ENCODE measurements at places on chromosomes 3 and 15. TPM values are rescaled to one million over a fixed set of nuclear protein-coding genes. Genes with fewer than 3 reads are reported as not detected.

DNA sequence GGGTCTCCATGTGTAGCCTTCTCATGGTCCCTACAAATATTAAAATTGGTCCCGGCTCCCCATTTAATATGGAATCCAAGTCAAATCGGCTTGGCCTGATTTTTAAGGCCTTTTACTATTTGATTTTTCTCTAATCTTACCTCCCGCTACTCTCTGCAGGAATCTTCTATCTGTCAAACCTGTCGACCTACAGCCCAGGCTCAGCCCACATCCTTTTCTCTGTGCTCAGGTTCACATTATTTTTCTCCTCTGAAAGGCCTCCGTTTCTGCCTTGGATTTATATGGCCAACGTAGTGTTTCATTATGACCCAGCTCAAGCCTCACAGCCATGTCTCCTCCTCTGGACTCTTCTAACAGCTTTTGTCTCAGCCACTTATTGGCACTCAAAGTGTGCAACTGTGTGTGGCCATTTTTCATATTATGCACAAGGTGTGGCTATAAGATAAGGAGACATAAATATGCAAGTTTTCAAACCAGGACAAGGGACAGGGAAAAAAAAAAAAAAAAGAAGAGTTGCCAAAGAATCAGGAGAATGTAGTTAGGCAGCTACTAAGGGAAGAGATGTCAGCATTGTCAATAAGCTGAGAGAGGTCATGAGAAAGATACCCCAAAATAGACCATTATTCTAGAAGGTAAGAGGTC, 2.1 kb upstream of the GLCE start:
- no peak overlapping the region for H3K27ac ChIP-seq
- H3K4me1 ChIP-seq: no peaks in the 10 kb centered on the region
- H3K36me3 ChIP-seq: no peaks in the 10 kb centered on the region
- no peak overlapping the region for H3K4me3 ChIP-seq
- DNase-seq: no peak

DNA sequence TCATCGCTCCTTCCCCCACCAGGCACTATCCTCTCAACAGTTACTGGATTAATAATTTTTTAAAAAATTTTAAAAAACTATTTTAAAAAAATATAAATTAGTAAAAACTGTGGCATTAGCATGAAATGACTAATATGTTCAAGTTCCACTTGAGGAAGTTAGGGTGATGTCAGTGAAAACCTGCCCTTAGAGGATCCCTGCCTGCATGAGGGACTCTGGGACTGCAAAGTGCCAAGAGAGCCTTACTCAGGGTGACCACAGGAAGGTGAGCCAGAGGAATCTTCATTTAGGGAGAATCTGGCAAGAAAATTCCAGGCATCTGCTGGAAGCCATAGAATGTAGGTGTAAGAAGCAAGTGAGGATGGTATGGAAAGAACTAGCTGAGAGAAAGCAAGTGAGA, 157.7 kb upstream of the BCL6 start:
- H3K27me3 ChIP-seq: no peaks in the 10 kb centered on the region
- no peaks in the 10 kb centered on the region for H3K36me3 ChIP-seq
- DNase-seq: no peak

- no peak overlapping the region for H3K4me3 ChIP-seq
- H3K4me1 ChIP-seq: no peaks in the 10 kb centered on the region
- H3K27ac ChIP-seq: no peak overlapping the region
- H3K36me3 ChIP-seq: no peaks in the 10 kb centered on the region
Observed at GRCh38 chr3:42819351-42819965, 10.2 kb downstream of the ACKR2 start.

GRCh38 chr3:105033081-105033480, 333.6 kb upstream of the ALCAM start:
- peaks cover 1% of the 10 kb centered on the region for H3K27me3 ChIP-seq
- no peak overlapping the region for H3K4me3 ChIP-seq
- H3K4me1 ChIP-seq: no peaks in the 10 kb centered on the region
- H3K27ac ChIP-seq: no peak overlapping the region

GRCh38 chr3:13577181-13578121, 28.5 kb downstream of the FBLN2 start:
- H3K27ac ChIP-seq: no peak overlapping the region
- no peak for DNase-seq
- no peaks in the 10 kb centered on the region for H3K4me1 ChIP-seq
- no peak overlapping the region for H3K4me3 ChIP-seq
- H3K36me3 ChIP-seq: no peaks in the 10 kb centered on the region
- no peaks in the 10 kb centered on the region for H3K27me3 ChIP-seq

GRCh38 chr3:8953313-8953712, 10.0 kb downstream of the RAD18 start:
- no peaks in the 10 kb centered on the region for H3K36me3 ChIP-seq
- H3K4me1 ChIP-seq: no peaks in the 10 kb centered on the region
- no peak overlapping the region for H3K27ac ChIP-seq
- H3K27me3 ChIP-seq: no peaks in the 10 kb centered on the region

GRCh38 chr15:89459271-89460038, 36.9 kb downstream of the RHCG start:
- no peaks in the 10 kb centered on the region for H3K27me3 ChIP-seq
- H3K4me3 ChIP-seq: no peak overlapping the region
- DNase-seq: no peak

DNA sequence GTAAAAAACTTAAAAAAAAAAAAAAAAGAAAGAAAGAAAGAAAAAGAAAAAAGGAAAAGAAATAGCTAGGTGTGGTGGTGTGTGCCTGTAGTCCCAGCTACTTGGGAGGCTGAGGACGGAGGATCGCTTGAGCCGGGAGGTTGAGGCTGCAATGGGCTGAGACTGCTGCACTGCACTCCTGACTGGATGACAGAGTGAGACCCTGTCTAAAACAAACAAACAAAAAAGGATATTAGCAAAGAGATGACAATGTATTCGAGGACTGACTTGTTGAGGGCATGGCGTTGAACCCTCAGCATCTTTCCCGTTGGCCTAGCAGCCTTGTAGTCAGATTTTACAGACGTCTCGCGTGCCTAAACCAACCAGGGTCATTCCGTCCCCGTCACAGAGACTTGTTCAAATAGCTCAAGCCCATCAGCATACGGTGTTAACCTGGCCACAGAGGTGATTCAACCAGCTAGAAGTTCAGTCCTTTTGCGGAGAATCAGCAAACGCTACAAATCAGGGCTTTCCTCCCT, 528 bp upstream of the NIT2 start:
- H3K4me3 ChIP-seq: peak overlapping the region; percentile 61
- DNase-seq: no peak
- H3K4me1 ChIP-seq: no peaks in the 10 kb centered on the region
- no peaks in the 10 kb centered on the region for H3K27me3 ChIP-seq

DNA sequence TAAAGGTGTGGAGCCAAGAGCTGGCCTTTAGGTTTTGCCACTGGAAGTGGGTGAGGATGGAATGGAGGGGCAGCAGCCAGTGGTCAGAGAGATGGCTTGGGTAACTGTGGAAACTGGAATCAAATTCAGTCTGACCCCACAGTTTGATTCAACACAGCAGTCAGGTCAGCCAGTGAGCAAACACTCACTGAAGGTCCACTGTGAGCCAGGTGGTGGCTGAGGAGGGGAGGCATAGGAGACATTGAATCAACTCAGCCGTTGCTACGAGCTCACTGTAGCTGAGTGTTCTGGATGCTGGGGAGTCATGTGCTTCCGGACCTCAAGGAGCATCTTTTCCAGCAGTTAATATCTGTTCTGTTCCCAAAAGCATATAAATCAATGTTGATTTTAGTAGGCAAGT, 37.5 kb downstream of the LPP start:
- H3K4me1 ChIP-seq: peaks cover 10% of the 10 kb centered on the region
- H3K27ac ChIP-seq: no peak overlapping the region
- no peak for DNase-seq
- H3K36me3 ChIP-seq: peaks cover 2% of the 10 kb centered on the region
- H3K4me3 ChIP-seq: no peak overlapping the region
- H3K27me3 ChIP-seq: no peaks in the 10 kb centered on the region

- H3K4me1 ChIP-seq: no peaks in the 10 kb centered on the region
- peak overlapping the region; percentile 59 for H3K27ac ChIP-seq
- no peaks in the 10 kb centered on the region for H3K27me3 ChIP-seq
- H3K36me3 ChIP-seq: no peaks in the 10 kb centered on the region
- DNase-seq: no peak
Observed at GRCh38 chr3:81554388-81554787, 207.1 kb downstream of the GBE1 start.

GRCh38 chr3:2940062-2940461, 170.1 kb downstream of the IL5RA start:
- H3K36me3 ChIP-seq: no peaks in the 10 kb centered on the region
- no peak for DNase-seq
- H3K27ac ChIP-seq: no peak overlapping the region
- H3K4me1 ChIP-seq: no peaks in the 10 kb centered on the region
- no peak overlapping the region for H3K4me3 ChIP-seq

DNA sequence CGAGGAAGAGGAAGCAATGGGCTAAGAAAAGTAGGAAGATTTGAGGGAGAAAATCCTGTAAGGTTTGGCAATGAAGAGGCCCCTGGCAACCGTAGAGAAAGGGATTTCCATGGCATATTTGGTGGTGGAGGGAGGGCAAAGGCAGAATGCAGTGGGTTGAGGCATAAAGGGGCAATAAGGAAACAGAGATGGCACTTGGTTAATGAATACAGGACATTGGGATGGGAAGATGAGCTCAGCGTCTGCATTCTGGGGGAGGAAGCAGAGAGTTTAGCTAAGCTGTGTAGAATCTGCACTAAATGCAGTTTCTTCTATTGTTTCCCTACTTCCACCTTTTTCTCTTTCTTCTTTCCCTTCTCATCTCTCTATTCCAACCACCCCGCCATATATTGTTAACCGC, 83.6 kb downstream of the LRTM1 start:
- no peaks in the 10 kb centered on the region for H3K27me3 ChIP-seq
- no peak overlapping the region for H3K27ac ChIP-seq
- H3K4me3 ChIP-seq: no peak overlapping the region
- no peaks in the 10 kb centered on the region for H3K4me1 ChIP-seq

- no peak overlapping the region for H3K27ac ChIP-seq
- no peaks in the 10 kb centered on the region for H3K27me3 ChIP-seq
- H3K4me1 ChIP-seq: no peaks in the 10 kb centered on the region
- H3K4me3 ChIP-seq: no peak overlapping the region
Observed at GRCh38 chr15:65177901-65178300, 7.2 kb downstream of the CLPX start.

DNA sequence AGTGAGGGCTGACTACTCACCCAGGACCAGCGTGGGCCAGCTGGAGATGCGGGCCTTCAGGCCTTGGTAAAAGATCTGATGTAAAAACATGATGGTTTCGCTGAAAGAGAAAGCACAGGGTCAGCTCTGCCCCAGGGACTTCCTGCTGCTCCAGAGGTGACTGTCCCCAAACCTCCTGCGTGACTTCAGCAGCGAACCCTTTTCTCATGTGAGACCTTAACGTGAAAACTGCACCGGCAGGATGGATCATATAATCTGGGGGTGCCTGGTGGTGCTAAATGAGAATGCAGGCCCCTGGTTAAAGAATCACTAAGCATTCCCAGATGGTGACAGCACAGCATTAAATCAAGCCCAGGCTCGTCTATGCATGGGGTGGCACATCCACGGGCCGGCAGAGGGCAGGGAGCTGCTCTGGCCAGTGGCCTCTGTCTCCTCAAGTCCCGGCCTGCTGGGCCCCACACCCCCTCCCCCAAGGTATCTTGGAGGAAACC, 55.4 kb downstream of the RASGRF1 start:
- H3K27me3 ChIP-seq: no peaks in the 10 kb centered on the region
- H3K27ac ChIP-seq: no peak overlapping the region
- no peaks in the 10 kb centered on the region for H3K36me3 ChIP-seq
- H3K4me3 ChIP-seq: no peak overlapping the region

DNA sequence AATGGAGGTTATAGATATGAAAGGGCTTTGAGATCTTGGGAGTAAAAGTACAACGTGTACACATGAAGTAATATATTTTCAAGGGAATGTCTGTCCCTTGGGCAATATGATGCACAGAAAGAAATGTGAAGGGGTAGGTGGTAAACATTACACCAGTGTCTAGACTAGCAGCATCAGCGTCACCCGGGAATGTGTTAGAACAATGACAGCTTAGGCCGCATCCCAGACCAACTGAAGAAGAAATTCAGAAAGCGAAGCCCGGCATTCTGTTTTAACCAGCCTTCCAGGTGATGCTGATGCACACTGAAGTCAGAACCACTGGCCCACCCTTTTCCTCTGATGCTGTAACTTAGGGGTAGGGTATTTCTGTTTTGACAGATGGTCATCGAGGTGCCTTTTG, 6.3 kb downstream of the INAFM2 start:
- H3K4me1 ChIP-seq: peaks cover 5% of the 10 kb centered on the region
- H3K27ac ChIP-seq: peak overlapping the region; percentile 30
- H3K4me3 ChIP-seq: no peak overlapping the region
- no peaks in the 10 kb centered on the region for H3K27me3 ChIP-seq
- no peak for DNase-seq

The MFN1 gene
- 56.1 TPM for total RNA-seq

The ECE2 gene
- not detected for total RNA-seq

The CHRM5 gene
- total RNA-seq: not detected

The SNAP23 gene
- 85.6 TPM for total RNA-seq

The C15orf39 gene
- 24.6 TPM for total RNA-seq

The EPHA3 gene
- total RNA-seq: 19.3 TPM

The CAMP gene
- total RNA-seq: 0.65 TPM

The MOBP gene
- total RNA-seq: 0.23 TPM
